NCI-H2081 (cell line): ENCODE measurements at places on chromosomes 2 and 18.

- DNase-seq = no peak
Observed at GRCh38 chr2:109662889-109663288, 48.7 kb downstream of the SOWAHC start.

DNA sequence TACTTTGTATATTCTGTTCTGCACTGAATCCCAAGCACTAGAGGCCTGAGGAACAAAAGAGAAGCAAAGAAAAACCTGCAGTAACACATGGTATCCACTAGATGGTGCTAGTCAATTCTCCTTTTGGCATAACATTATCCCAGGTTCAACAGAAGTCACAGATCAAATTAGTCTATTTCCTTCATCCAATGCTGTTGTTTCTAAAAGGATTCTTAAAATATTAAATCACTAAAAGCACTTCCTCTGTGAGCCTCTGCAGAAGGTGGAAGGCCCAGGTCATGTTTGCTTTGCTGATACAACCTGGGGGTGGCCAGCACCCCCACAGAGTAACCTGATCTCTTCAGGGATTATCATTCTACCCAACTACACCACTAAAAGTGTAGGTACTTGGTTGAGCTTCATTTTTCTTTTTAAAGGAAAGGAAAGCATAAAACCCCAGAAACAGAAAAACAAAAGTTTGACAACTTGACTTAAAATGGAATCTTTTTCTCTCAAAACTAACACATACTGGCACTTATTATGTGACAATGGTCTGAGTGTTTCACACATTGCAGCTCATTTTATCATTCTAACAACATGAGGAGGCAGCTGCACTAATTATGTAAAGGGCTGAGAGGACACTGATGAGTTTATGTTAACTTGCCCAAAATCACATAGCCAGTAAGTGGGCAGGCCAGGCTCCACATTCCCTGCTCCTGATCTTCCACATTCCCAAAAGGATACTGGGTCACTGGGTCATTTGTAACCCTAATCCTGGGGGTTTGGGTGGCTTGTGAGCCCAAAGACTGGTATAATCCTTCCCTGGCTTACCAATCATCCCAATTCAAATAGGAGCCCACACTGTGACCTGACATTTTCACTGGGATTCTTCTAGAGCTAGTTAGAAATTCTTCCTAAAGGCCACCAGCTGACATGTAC is 66.8 kb upstream of the DNER start:
- peak; percentile 39 for DNase-seq

GRCh38 chr2:24766609-24767008 is 26.6 kb downstream of the PTRHD1 start:
- no peak for DNase-seq

- DNase-seq = no peak
Observed at GRCh38 chr2:38498045-38498481, 104.7 kb downstream of the HNRNPLL start.

DNA sequence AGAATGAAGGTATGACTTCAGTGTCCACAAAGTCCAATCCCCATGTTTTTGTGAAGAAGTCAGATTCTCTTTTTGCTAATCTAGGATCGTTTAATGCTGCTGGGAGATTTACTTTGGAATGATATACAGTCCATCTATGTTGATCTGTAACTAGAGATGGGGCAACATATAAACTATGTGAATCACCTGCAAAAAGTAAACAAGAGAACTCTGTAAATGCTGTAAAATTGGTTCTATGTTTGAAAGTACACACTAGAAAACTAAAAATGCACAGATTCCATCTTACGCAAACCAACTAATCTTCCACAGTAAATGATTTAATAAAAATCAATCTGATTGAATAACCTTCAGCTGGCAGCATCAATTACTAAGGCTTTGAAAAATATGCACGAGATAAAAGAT is 37.5 kb downstream of the VPS54 start:
- no peak for DNase-seq

DNA sequence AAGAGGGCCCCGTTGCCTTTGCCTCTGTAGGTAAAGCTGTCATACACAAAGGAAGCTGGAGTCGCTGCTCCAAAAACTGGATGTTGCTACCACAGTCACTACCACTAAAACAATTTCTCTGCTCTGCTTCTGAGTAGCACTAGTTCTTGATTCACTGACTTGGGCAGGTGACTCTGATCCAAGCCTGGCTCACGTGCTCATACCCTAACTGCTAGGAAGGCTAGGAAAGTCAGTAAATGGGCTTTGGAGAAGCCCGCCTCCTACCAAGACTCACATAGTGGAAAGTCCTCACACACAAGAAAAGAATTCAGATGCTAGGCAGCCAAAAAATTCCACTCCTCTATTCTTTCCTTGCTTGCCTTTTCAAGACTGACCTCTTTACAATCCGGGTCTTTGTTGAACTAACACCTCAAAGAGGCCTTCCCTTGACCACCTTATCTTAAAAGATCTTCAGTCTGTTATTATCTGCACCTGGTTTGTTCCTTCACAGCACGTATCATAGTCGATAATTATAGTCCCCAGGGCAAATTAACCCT is 11.4 kb upstream of the DYNC1I2 start:
- no peak for DNase-seq

GRCh38 chr2:75174981-75175380 is 24.3 kb downstream of the TACR1 start:
- DNase-seq = no peak

DNA sequence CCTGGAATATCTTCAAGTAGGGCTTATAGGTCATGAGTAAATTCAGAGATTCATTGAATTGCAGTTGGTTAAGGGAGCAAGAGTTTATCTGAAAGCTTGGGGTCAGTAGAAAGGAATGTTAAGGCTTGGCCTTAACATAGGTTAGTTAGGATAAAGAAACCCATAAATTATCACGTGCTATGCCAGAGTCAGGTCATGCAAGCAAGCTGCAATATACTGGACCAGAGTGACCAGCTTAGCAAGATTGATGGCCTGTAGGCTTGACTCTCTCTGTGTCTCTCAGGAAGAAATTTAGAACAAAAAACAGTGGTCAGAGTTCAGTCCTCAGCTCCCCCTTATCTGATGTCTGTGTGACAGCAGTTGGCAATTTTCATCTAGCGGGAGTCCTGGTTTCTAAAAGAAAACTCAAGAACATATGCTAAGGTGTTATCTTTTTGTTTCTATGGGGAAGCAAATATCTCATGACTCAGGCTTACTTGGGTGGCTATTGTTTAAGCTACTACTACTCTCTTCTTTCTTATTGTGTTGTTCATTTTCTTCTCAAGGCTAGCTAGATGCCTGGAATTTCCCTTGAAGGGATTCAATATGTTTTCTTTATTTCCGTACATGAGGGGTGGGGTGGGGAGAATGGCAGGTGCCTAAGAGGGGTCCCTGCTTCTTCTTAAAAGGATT is 28.7 kb upstream of the MARCO start:
- no peak for DNase-seq
